Activated T-helper 2 cell treated with anti-CD3 and anti-CD28 coated beads, Interferon-gamma antibody, Interleukin-2, Interleukin-4, amounts not matched to agents 10 μg/mL and 5 μg/mL and 100 μg/mL, durations not matched to agents 14 hours and 24 hours and 36 hours (primary cell): ENCODE measurements at places on chromosomes 16 and 17.
A peak's percentile ranks its signal among the peaks of the same experiment; 100 is the strongest.

DNA sequence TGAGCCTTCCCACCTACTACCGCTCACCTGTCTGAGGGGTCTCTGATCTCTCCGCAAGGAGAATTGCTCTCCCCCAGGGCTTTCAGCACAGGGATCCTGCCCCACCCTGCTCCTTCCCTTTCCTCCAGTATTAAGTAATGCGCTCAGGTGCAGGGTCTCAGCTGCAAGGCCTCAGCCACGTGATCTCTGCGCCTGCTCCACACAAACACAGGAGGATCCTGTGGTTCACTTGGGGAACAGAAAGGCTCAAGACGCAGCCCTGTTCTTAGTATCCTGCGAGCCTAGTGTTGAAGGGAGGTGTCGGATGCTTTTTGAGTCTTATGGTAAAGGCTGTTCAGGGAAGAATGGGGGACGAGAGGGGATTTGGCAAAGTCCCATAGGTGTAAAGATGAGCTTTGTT, 41.6 kb upstream of the GCSH start:
- no peaks in the 10 kb centered on the region for H3K27me3 ChIP-seq
- no peak overlapping the region for H3K4me3 ChIP-seq
- H3K36me3 ChIP-seq = no peaks in the 10 kb centered on the region
- H3K27ac ChIP-seq = no peak overlapping the region
- no peaks in the 10 kb centered on the region for H3K4me1 ChIP-seq

DNA sequence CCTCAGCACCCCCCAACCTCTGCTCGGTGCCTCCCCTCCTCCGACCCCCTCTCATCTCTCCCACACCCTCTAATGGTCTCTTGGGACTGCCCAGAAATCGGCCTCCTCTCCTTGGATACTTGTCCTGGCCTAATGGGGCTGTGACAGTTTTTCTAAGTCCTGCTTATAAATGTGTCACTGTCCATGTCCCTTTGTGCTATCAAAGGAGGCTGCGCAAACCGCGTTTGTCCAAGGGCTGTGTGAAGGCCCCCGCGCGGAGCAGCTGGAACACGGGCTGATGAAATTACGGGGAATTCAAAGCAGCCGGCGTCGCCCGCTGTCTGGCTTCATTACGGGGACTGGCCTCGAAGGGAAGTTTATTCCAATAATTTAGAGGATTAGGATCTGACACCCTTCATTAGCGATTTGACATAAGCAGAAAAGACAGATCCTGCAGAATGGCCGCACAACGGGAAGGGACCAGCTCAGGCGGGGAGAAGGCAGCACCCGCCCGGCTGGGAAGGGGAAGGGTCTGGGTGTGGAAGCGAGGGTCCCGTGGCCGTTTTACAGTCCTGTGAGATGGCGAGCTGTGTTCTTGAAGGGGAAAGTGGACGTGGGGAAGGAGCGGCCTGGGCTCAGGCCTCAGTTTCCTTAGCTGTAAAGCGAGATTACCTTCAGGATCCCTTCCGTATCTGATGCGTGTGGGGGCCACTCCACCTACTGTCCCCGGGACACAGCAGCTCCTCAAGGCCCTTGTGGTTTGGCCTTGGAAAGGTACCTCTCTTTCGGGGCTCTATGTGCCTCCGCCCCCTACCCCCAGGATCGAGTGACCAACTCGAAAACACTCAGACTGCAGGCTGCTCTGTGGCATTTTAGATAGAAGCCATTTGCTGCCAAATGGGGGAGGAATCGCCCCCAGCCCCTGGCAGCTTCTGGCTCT, 1.6 kb upstream of the WFIKKN2 start:
- peaks cover 7% of the 10 kb centered on the region for H3K27me3 ChIP-seq
- no peaks in the 10 kb centered on the region for H3K36me3 ChIP-seq
- no peak overlapping the region for H3K27ac ChIP-seq
- no peak overlapping the region for H3K4me3 ChIP-seq
- H3K4me1 ChIP-seq = peaks cover 6% of the 10 kb centered on the region
- DNase-seq = no peak

- H3K4me1 ChIP-seq = no peaks in the 10 kb centered on the region
- no peak for DNase-seq
- no peak overlapping the region for H3K27ac ChIP-seq
- H3K27me3 ChIP-seq = no peaks in the 10 kb centered on the region
Measured at GRCh38 chr16:84932681-84933080, 78.7 kb downstream of the ZDHHC7 start.

DNA sequence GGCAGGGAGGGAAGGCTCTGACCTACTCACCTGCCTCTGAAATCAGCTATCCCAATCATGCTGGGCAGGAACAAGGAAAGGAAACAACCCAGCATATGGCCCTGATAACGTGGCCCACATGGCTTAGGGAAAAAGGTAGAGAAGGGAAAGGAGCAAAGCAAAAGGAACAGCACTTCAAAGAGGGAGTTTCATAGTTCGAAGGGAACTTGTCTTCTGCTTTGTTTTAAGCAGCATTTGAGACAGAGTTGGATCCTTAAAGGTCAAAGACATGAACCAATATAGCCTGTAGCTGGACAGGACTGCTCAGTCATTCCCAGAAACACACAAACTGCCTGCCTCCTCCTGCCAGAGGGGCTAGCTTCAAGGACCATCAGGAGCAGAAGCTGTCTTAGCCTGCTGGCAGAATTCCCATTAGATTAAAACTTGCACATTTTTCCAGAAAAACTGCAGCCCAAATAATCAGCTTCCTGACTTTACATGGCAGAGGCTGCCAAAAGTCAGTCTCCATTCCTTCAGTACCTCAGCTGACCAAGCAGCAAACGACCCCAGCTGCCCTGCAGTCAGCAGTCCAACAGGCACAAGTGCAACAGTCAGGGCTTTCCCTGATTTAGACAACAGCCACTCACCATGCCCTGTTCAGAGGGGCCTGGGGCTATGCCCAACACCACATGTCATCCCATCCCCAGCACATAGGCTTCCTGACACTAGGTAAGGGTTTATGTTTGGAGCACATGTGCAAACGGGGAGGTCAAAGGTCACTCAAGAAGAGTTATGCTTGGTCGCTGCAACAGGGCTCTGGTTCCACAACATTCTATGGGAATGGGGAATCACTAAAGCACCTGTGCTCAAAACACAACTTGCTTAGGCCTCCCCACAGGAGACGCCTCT, 32.5 kb downstream of the RANBP10 start:
- no peak overlapping the region for H3K27ac ChIP-seq
- H3K4me3 ChIP-seq = no peak overlapping the region
- peaks cover 16% of the 10 kb centered on the region for H3K36me3 ChIP-seq
- no peaks in the 10 kb centered on the region for H3K27me3 ChIP-seq
- no peak for DNase-seq
- H3K4me1 ChIP-seq = peaks cover 3% of the 10 kb centered on the region

GRCh38 chr16:79605999-79606398, 5.5 kb upstream of the MAF start:
- H3K4me3 ChIP-seq = no peak overlapping the region
- H3K4me1 ChIP-seq = peaks cover 54% of the 10 kb centered on the region
- H3K27me3 ChIP-seq = peaks cover 15% of the 10 kb centered on the region

DNA sequence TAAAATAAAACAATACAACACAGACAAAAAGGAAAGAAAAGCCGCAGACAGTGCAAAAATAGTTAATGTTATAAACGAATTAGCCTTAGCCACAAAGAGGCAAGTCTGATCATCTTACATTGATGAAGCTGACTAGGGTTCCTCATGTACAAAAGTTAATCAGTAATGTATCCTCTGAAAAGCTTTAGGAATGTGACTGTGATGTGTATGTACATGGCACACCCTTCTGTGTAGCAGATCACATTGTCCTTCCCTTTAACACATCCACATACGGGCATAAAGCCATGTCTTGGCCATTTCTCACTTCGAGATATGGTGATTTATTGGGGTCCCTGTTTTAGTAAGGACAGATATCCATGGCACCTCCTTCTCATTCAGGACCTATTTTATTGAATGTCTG, 1327.5 kb upstream of the CDH8 start:
- H3K27me3 ChIP-seq = no peaks in the 10 kb centered on the region
- no peak overlapping the region for H3K27ac ChIP-seq
- no peaks in the 10 kb centered on the region for H3K4me1 ChIP-seq
- H3K36me3 ChIP-seq = no peaks in the 10 kb centered on the region
- DNase-seq = no peak

DNA sequence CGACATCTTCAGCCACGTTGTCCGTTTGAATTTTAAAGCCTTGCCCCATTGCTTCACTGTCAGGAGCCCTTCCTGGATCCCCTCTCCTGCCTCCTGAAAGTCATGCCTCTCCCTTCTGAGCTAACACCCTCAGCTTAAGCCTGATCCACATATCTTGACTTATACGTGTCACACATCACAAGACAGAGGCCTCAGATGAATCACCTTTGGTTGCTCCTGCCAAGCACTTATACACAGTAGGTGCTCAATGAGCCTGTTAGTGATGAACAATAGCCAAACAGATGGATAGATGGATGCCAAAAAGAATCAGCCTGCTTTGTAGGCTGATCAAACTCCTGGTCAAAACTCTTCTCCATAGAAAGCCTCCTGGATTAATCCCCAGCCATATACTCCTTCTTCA, 31.8 kb downstream of the PITPNM3 start:
- H3K27ac ChIP-seq = no peak overlapping the region
- no peak overlapping the region for H3K4me3 ChIP-seq
- DNase-seq = no peak
- no peaks in the 10 kb centered on the region for H3K36me3 ChIP-seq
- H3K4me1 ChIP-seq = no peaks in the 10 kb centered on the region
- peaks cover 2% of the 10 kb centered on the region for H3K27me3 ChIP-seq

DNA sequence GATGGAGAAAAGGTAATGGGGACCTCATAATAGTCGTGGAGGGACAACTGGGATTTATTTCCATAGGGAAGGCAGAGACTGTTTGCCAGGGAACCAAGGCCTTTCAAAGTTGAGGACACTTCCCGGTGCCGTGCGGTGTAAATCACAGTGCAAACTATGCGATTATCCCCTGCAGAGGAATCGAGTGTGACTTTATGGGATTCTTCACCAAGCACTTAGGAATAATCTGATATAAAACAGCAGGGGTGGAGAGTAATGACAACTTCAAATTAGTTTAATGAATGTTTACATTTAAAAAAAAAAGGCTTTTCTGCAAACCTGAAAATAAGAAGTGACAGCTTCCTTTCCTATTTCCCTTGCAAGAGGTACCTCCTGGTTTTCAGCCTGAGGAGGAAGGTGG, 538.2 kb downstream of the MAF start:
- H3K36me3 ChIP-seq = no peaks in the 10 kb centered on the region
- no peak overlapping the region for H3K27ac ChIP-seq
- DNase-seq = no peak
- H3K4me3 ChIP-seq = no peak overlapping the region

DNA sequence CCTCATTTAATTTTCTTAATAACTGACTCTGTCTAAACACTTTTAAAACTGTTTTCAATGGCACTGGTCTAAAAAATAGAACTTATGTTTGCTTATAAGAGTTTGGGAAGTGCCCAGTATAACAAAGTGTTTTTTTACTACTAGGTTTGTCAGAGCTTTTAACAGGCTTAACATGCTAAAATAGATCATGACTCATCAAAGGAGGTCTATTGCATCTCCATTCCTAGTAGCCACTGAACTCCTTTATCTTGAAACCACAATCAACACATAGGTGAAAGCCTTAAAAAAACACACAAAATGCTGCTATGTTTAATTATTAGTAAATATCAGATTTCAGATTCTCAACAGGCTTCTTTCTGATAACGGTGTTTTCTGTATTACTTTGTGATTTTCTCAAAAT, 196.4 kb upstream of the KIF2B start:
- H3K36me3 ChIP-seq = no peaks in the 10 kb centered on the region
- no peaks in the 10 kb centered on the region for H3K27me3 ChIP-seq
- H3K4me3 ChIP-seq = no peak overlapping the region

GRCh38 chr17:59769887-59770286, 62.4 kb downstream of the VMP1 start:
- H3K27ac ChIP-seq = peak overlapping the region; percentile 55
- no peak overlapping the region for H3K4me3 ChIP-seq
- H3K27me3 ChIP-seq = no peaks in the 10 kb centered on the region
- peaks cover 22% of the 10 kb centered on the region for H3K4me1 ChIP-seq

DNA sequence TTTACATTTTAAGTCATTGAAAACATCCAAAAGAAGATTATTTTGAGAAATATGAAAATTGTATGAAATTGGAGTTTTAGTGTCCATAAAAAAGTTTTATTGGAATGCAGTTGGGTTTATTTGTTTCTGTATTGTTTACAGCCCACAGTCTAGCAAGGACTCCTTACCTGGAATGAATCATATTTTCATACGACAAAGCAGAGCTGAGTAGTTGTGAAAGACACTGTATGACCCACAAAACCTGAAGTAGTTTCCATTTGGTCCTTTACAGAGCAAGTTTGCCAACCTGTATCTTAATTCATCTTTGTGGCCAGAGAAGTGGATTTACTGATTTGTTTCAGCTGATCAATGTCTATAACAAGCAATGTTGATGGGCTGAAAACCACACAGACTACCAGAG, 10.3 kb downstream of the CCL18 start:
- no peak for DNase-seq
- peaks cover 37% of the 10 kb centered on the region for H3K27me3 ChIP-seq
- peaks cover 12% of the 10 kb centered on the region for H3K4me1 ChIP-seq
- H3K36me3 ChIP-seq = no peaks in the 10 kb centered on the region
- H3K4me3 ChIP-seq = no peak overlapping the region
